Activated CD4-positive, alpha-beta T cell treated with anti-CD3 and anti-CD28 coated beads, Interleukin-2, amount 50 U/mL, for 24 hours (primary cell): ENCODE measurements at places on chromosomes 4 and X.

DNA sequence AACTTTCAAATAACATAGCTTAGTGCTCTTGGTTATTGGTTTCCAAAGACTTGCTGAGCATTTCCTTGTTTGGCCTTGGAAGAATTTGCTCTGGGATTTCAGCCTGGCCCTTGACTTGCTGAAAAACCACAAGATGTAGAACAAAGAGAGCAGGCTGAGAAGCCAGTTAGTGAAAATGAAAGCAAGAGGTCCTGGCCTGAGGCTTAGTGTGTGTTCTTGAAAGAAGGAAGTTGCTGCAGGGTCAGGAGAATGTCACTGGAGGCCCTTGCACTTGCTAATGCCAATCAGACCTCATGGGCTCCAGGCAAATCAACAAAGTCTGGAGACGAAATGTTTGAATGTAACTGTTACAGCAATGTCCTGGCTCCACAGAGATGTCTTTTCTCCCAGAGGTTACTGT lies 79.4 kb downstream of the SYNPO2 start:
- DNase-seq = no peak

GRCh38 chrX:15416133-15416993 lies 32.1 kb upstream of the VEGFD start:
- DNase-seq = no peak

GRCh38 chr4:66572949-66573348 lies 902.7 kb upstream of the EPHA5 start:
- no peak for DNase-seq

DNA sequence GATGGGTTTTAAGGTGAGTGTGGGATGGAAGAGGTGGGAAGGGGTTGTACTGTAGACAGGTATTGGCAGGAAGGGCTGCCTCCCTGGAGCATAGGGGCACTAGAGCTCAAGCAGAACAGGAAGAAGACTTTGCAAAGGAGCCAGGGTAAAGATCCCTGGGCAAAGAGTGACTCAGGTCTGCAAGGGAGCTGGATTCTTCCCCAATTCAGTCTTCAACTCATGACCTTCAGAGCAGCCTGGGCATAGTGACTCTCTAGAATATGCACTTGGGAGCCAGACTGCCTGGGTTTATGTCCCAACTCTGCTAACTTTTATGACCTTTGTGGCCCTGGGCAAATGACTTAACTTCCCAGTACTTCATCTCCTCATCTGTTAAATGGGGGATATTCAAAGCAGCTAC lies 4.0 kb downstream of the LONRF3 start:
- no peak for DNase-seq

DNA sequence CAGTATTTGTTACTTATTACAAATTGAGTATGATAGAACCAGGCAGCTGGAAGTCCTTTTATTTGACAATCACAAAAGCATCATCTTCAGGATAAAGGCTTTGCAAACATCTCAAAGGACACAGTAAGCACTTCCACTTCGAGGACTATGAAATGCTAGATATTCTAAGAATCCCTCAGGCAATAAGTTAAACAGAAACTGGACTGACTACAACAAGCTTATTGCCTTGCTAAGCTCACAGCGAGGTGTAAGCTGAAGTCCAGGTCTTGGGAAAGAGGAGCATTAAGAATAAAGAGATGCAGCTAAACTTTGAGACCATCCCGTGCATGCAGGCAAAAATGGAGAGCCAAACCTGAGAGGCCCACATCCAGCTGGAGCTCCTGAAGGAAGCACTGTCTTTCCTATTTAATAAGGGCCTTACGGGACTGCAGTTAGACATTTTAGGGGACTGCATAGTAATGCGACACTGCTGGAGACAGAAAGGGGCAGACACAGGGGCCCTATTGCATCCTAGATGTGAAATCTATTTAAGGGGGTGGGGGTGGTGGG lies 38.7 kb downstream of the DCHS2 start:
- DNase-seq = no peak

DNA sequence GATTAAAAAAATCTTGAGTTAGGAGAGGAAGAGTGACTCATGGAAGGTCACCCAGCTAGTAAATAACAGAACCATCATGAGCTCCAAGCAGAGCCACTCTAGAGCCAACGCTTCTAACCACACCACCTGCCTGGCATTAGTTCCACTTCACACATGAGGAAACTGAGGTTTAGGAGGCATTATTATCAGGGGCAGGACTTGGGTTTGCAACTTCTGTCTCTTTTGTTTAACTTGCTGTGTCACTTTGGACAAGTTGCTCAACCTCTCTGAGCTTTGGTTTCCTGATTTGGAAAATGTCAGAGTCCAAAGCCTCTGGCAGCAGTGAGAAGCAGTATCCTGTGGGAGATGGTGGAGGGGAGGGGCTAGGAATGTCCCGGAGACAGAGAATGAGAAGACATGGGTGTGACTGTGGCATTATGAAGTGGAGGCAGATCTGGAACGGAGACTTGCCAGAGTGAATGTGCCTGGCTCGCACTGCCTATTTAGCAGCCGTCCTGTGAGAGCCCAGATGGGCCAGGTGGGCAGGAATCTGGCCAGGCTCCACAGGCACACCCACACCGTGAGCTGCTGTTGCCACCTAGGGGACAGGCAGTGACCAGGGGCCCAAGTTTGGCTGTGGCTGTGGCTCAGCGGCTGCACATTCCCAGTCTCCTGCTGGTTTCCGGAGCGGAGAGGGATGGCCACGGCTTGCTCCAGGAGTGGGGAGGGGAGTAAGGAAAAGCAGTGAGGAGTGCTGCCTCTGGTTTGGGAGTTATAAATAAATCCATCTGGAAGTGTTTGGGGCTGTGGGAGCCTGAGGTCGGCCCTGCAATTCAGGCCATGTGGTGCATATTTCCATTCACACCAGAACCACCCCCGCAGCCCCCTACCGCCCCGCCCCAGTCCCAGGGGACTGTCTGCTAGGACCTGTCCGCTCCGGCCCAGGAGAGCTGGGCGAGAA lies 93.4 kb downstream of the NHSL2 start:
- DNase-seq = no peak

DNA sequence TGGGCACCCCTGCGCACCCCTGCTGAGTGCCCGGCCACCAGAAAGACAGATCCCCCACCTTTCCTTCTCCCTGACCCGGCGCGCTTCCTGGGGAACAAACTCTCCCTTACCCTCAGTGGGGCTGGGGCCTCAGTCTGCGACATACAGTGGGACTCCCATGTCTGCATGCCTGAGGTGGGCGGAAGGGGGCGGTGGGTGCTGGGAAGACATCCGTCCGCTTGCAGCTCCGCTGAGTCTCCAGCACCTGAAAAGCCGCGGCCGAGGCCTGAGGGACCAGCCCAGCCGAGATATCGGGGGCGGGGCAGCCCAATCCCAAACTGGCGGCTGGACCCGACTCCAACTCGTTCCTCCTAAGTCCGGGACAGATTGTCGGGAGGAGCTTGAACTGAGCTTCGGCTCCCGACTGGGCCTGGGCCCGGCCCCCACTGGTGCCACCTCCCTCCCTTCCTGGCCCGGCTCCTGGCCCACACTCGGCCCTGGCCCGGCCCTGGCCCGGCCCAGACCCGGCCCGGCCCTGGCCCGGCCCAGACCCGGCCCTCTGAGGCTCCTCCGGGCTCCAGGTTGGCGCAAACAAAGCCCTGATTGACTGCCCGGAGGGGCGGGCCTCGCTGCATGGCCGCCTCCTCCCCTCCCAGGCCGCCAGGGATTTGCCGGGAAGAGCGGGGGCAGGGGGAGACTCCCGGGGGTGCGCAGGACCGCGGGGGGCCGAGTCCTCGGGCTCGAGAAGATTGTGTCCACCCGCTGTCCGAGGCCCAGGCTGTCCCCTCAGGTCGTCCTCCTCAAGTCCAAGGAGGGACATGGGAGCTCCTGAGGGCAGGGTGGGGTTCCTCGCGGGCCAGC lies 877 bp upstream of the SLC16A2 start:
- DNase-seq = no peak

DNA sequence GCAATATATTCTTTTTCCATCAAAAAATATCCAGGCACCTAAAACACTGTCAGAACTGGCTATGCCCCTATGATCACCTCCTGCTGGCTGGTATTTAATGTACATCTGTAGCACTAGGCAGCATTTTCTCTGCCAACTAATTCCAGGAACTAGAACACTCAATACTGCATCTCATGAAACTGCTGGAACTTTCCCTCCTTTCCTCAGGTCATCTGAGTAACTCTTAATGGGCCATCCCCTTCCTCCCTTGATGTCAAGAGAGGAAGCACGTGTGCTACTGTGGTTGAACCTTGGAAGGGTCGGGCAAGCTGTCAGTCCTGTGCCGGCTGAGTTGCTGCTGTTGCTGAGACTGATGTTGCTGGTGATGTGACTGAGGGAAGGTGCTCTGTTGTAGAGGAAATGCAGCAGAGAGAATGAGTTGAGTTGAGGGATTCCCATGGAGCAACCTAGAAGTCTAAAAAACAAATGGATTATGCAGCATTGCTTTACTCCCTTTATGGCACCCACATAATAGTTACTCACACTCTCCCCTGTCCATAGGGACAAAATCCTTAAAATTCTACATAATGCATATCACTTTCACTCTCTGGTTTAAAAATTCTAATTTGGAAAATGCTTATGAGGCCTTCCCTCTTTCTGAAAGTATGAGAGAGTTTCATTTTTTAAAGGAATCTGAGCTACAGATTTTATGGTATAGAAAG lies 39.5 kb downstream of the TMEM165 start:
- DNase-seq = no peak
